Progenitor cell of endocrine pancreas (in vitro differentiated cells): ENCODE measurements at places on chromosomes 5 and 9.

DNA sequence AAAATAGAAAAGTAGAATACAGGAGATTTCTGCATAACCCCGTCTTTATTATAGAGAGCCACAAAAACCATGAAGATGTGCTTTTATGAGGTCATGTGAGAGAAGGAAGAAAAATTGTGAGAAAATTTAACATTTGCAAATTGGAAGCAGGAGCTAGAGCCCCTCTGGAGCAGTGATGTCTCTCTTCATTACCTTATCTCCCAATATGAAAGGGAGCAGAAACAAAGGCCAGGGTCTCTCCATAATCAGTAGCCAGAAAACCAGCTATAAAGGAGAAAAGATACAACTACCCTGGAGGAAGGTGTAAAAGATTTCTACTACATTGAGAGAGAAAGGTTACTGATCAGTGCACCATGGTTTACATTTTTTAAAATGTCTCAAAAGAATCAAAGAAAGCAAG lies 53.2 kb upstream of the ITGA1 start:
- peaks cover 3% of the 10 kb centered on the region for H3K36me3 ChIP-seq
- no peaks in the 10 kb centered on the region for H3K27me3 ChIP-seq
- no peak overlapping the region for H3K4me3 ChIP-seq
- no peak overlapping the region for H3K27ac ChIP-seq

DNA sequence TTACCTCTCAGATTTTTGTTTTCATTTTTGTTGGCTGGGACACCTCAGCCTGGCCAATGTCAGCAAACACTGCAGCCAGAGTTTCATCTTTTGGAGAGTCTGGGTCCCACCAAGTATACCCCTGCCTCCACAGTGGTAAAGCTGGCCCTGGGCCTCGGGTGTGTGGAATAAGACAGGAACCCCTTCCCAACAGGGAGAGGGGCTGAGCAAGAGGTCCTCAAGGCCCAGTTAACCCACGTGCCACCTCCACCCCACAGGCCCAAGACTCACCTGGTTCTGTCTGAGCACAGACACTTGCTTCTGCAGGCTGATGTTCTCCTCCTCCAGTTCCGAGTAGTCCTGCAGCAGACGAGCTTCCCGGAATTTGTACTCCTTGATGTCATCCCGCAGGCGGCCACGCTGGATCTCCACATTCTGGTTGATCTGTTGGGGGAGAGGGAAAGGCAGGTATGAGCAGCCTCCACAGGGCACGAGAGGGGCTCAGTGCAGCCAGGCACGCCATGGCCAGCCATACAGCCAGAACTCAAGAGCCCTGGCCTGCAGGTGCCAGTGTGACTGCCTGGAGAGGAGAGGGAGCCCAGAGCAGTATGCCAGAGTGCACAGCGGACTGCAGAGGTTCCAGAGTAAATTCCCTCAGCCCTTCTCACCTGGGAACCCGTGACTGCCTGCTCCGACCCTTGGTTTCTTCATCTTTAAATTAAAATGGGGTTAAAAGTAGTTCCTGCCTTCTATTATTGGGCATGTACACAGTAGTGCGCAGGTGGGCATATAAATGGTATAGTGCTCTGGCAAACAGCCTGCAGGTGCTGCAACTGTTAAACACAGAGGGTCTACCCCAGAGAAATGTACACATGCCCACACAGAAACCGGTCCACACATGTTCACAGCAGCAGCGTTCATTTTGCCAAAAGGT lies 42.0 kb downstream of the BICD2 start:
- no peaks in the 10 kb centered on the region for H3K27me3 ChIP-seq
- no peak for DNase-seq
- H3K36me3 ChIP-seq: peaks cover 6% of the 10 kb centered on the region
- H3K4me3 ChIP-seq: no peak overlapping the region

DNA sequence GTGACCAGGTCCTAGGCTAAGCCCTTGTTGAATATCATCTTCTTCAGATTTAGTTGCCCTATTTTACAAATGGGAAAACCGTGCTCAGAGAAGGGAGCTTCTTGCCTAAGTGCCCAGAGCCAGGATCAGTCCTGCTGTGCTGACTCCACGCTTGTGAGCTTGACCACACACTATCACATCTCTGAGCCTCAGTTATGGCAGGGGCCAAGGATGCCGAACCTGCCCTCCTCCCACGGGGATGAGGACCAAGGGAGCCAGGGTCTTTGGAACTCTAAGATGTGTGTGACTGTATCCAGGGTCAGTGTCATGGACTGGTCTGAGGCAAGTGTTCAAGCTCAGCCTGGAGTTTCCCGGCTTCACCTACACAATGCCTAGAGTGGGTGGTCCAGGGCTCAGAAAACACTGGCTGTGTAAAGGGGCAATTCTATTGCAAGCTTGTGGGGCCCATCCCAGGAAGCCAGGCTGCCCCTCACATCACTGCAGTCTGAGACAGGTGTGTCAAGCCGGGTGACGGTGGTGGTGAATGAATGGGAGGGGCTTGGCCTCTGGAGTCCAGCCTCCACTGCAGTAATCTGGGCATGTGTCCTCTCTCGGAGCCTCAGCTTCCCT lies 235.7 kb downstream of the PBX3 start:
- no peak for DNase-seq
- no peak overlapping the region for H3K4me3 ChIP-seq
- peaks cover 3% of the 10 kb centered on the region for H3K27me3 ChIP-seq
- no peaks in the 10 kb centered on the region for H3K4me1 ChIP-seq
- no peak overlapping the region for H3K27ac ChIP-seq
- peaks cover 2% of the 10 kb centered on the region for H3K36me3 ChIP-seq

DNA sequence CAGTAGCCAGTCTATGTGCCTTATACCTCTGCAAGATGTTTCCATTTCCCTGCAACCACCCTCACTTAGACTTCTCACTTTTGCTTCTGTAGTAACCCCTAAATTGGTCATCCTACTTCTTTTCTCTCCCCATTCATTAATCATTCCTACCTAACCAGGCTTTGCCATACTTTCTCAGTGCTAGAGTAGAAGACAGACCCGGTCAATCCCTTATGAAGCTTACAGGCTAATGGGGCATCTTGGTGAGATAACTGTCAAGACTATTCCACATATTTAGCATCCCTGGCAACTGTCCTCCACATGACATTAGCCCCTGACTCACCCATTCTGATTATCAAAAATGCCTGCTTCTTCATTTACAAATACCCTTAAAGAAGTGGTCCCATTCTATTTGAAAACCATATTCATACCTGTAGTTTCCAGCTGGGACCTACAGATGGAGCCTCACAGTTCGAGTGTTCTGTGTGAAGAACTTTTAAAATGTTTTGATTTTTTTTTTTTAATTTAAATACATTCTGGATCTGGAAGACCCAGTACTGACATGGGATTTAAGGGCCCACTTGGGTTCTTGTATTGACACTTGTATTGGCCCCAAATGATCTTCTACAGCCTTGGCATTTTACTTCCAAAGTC lies 21.0 kb downstream of the F2RL2 start:
- no peaks in the 10 kb centered on the region for H3K36me3 ChIP-seq
- no peaks in the 10 kb centered on the region for H3K4me1 ChIP-seq
- H3K27me3 ChIP-seq: no peaks in the 10 kb centered on the region
- H3K27ac ChIP-seq: peak overlapping the region; percentile 73

DNA sequence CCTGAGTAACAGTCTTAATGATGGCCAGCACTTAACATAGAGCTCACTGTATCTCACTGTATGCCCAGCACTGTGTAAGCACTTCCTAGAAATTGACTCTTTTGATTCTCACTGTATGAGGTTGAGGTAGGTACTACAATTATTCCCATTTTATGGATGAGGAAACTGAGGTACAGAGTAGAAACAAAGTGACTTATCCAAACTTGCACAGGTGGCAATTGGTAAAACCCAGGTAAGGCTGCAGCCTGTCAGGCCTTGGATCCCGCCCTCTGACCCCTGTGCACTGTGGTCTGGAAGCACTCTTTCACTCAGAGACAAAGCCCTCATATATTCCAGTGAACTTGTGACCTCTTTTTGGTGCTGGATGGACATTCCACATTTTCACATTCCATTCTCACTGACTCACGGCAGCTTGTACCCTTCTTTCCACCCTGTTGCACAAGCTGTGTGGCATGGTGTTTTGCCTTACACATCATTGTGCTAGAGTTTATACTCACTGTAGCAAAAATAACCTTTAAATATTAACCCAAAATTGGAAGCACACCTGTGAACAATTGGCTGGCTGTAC lies 21.7 kb downstream of the ANKRD55 start:
- peaks cover 10% of the 10 kb centered on the region for H3K4me1 ChIP-seq
- no peaks in the 10 kb centered on the region for H3K27me3 ChIP-seq
- H3K4me3 ChIP-seq: no peak overlapping the region
- H3K36me3 ChIP-seq: peaks cover under 1% of the 10 kb centered on the region

DNA sequence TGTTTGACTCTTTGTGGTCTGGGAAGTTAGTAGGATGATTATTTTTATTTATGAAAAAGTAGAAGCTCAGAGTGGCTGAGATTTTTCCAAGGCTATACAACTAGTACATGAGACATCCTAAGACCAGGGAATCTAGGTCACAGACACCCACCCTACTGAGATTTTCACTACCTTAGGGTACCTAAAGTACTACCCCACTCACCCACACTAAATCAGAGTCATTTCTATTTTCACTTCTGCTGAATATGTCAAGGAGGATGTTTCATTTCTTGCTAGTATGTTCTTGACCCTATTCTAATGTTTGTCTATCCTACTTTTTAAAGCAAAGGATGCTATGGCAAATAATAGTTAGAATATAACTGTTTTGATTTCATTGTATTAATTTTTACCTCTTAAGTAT lies 206.0 kb downstream of the ATP10B start:
- H3K36me3 ChIP-seq: no peaks in the 10 kb centered on the region
- H3K27me3 ChIP-seq: no peaks in the 10 kb centered on the region

- no peak overlapping the region for H3K27ac ChIP-seq
- no peaks in the 10 kb centered on the region for H3K4me1 ChIP-seq
- peaks cover 4% of the 10 kb centered on the region for H3K27me3 ChIP-seq
- DNase-seq: no peak
- H3K4me3 ChIP-seq: no peak overlapping the region
Observed at GRCh38 chr5:167001246-167001645, 1290.2 kb upstream of the WWC1 start.

- H3K4me3 ChIP-seq: no peak overlapping the region
- peaks cover 4% of the 10 kb centered on the region for H3K27me3 ChIP-seq
- H3K36me3 ChIP-seq: no peaks in the 10 kb centered on the region
- H3K27ac ChIP-seq: no peak overlapping the region
Observed at GRCh38 chr5:122182491-122182921, 53.2 kb downstream of the ZNF474 start.

GRCh38 chr5:147073098-147073497 lies 161.7 kb upstream of the STK32A start:
- no peak for DNase-seq
- no peak overlapping the region for H3K27ac ChIP-seq
- H3K4me1 ChIP-seq: peaks cover 13% of the 10 kb centered on the region
- H3K36me3 ChIP-seq: no peaks in the 10 kb centered on the region
- H3K4me3 ChIP-seq: no peak overlapping the region
- H3K27me3 ChIP-seq: no peaks in the 10 kb centered on the region

DNA sequence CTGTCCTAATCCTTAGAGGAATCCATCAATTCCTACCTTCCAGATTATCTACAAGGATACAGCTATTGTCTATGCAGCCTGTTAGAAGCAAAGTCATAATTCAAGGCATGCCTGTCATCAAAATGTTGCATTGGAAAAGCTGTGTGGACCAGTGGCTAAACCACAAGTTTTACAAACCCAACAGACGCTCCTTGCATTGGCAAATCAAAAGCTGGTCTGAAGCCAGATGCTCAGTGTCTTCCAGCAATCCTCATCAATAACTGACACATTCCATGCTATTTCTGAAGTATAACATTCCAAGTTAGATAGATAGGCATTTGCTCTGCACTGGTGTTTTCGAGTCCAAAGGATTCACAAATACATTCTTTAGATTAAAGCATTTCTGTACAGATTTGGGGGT lies 213.6 kb downstream of the EBF1 start:
- no peak overlapping the region for H3K4me3 ChIP-seq
- no peak overlapping the region for H3K27ac ChIP-seq
- no peak for DNase-seq
- H3K27me3 ChIP-seq: peaks cover 34% of the 10 kb centered on the region
- H3K36me3 ChIP-seq: no peaks in the 10 kb centered on the region

- H3K4me3 ChIP-seq: no peak overlapping the region
- DNase-seq: no peak
- no peaks in the 10 kb centered on the region for H3K27me3 ChIP-seq
- no peak overlapping the region for H3K27ac ChIP-seq
- peaks cover 1% of the 10 kb centered on the region for H3K36me3 ChIP-seq
- H3K4me1 ChIP-seq: no peaks in the 10 kb centered on the region
Observed at GRCh38 chr9:5910413-5911057, 19.8 kb downstream of the MLANA start.

DNA sequence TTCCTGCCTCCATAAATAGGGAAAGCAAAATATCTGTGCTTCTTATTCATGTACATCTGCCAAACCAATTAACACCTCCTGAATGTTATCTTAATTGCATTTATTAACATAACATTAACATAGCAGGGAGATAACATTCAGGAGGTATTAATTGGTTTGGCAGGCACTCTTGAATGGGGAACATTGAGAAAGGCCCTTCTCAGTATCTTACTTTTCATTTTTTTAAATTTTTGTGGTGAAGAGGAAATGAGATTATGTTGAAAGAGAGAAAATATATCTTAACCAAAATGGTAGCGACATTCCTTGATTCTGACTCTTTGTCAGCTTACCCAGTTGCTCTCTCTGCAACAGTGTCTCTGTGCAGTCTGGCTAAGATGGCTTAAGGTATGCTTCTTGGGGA lies 100.4 kb upstream of the TLE1 start:
- peaks cover 17% of the 10 kb centered on the region for H3K27me3 ChIP-seq
- no peak overlapping the region for H3K4me3 ChIP-seq
- no peak for DNase-seq
- H3K27ac ChIP-seq: no peak overlapping the region
- no peaks in the 10 kb centered on the region for H3K36me3 ChIP-seq

- H3K4me3 ChIP-seq: no peak overlapping the region
- peaks cover 1% of the 10 kb centered on the region for H3K4me1 ChIP-seq
- no peak for DNase-seq
- H3K36me3 ChIP-seq: no peaks in the 10 kb centered on the region
- H3K27me3 ChIP-seq: peaks cover 6% of the 10 kb centered on the region
Observed at GRCh38 chr5:118604106-118604505, 384.2 kb downstream of the DTWD2 start.
